Kidney epithelial cell (primary cell): ENCODE measurements at places on chromosomes 5 and 9. TPM values are rescaled to one million over a fixed set of nuclear protein-coding genes. Genes with fewer than 3 reads are reported as not detected.

GRCh38 chr5:143543358-143544255 is 140.1 kb upstream of the NR3C1 start:
- DNase-seq, result no peak

KCNMB1 gene
- total RNA-seq, result 0.04 TPM in 1 of 2 replicates, not detected in the other

ENTPD8 gene
- total RNA-seq, result not detected in 2 replicates

TMEM174 gene
- total RNA-seq, result not detected in 2 replicates

GABRB2 gene
- total RNA-seq, result 0.07 TPM in 1 of 2 replicates, not detected in the other

SGTB gene
- total RNA-seq, result 10.5 and 12.4 TPM in 2 replicates

LCN6 gene
- not detected in 2 replicates for total RNA-seq

DNA sequence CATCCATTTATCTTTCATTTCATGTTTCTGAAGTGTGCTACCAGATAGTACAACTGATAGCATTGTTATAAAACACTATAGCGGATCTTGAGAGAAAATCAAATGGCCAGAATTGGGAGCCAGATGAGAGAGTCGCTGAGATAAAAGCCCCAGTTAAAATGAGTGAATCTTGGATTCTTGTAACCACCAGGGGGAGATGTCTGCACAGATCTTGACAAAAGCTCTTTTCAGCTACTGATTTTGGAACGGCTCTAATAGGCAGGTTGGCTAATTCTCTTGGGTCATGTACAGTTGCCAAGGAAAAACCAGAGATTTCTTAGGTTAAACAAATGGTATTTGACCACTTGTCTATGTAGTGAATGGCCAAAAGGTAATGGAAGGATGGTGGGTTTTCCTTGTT is 21.7 kb downstream of the F2RL2 start:
- DNase-seq, result no peak
